Spinal cord (tissue), 10 donors: ENCODE measurements at places on chromosomes 3 and 15.

GRCh38 chr3:127545216-127545615 lies 45.3 kb downstream of the TPRA1 start:
- DNase-seq = peak; percentile 73

DNA sequence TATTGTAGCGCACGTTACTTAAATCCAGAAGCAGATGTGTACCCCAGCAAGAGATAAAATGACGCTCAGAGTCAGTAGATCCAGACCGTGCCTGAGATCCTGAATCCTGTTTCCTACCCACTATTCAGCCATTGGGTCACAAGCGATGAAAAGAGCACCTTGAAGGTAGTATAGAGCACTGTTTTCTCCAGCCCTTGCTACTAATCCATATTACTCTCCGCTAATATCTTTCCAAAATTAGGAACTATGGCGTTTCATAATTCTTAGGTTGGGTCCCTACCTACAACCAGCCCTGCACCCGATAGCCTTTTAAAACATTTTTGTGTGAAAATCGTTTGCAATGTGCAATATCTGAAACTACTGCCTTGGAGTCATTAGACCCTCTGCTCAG lies 596 bp downstream of the BTD start:
- no peak for DNase-seq

- no peak for DNase-seq
Measured at GRCh38 chr3:122307976-122308375, 17.1 kb upstream of the CSTA start.

DNA sequence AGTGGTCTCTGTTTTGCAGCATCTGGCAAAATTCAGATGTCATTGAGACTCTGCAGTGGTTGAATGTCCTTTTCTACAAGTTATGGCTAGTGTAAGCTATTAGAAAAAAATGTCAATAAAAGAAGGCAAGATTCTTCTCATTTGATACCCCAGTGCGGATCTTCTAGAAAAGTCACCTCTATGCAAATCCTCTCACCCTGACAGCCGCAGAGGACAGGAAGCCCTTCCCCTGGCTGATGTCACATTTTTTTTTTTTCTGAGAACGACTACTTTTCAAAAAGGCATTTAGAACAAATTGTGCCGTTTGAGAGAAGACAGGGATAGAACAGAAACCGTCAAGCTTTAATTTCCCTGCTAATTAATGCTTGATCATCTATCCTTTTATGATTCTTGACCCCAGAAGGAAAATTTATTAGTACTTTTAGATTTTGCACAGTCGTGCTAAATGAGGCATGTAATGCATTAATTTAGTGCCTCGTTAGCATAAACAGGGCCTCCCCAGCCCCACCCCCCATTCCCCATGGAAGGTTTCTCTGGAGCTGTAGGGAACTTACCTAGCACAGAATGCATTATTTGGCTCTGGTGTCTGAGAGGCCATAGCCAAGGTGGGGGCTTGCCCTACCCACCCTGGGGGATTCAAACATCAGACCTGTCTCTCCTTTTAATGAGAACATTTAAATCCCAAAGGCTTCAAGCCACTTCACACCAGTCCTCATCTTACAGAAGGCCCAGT lies 183.8 kb downstream of the OPA1 start:
- DNase-seq = no peak

- DNase-seq = peak; percentile 42
Measured at GRCh38 chr15:76514282-76514681, 177.7 kb downstream of the ISL2 start.

GRCh38 chr3:52237006-52237656 lies 1.8 kb downstream of the TWF2 start:
- DNase-seq = no peak

DNA sequence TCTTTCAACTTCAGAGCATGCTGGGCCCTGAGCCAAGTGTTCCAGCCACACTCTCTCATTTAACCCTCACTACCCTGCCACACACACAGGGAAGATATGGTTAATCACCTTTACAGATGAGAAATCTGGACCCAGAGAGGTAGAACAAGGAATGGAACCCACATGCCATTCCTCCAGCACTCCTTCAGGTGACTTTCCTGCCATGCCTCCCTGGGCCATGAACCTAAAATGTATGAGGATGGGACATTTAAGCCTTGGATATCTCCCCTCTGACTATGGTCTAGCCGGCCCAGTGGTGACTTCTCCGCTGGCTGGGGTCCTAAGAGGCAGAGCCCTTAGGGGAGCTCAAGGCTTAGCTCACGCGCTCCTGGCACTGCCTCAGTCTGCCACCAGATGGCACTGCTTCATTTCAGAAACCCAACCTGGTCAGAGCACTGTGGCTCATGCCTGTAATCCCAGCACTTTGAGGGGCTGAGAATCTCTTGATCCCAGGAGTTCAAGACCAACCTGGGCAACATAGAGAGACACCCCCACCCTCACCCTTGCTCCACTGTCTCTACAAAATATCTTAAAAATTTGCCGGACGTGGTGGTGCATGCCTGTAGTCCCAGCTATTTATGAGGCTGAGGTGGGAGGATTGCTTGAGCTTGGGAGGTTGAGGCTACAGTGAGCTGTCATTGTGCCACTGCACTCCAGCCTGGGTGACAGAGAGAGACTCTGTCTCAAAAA lies 2.2 kb upstream of the DCAF1 start:
- DNase-seq = peak; percentile 93

DNA sequence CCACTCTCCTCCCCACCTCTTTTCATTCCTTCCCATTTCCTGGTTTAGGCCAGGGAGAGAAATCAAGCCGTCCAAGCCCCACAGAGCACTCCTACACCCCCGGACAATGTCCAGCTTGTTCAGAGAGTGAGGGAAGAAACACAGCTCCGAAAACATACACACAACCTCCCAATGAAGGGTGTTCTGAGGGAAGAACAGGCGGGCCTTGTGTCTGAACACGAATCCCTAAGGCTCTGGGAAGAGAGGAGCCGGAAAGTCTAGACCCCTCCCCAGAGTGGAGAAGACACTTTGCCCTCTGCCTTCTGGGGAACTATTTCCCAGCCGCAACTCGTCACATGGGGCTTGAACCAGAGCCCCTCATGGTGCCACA lies 30.5 kb downstream of the ACAN start:
- no peak for DNase-seq

GRCh38 chr3:188400494-188401243 lies 246.7 kb downstream of the LPP start:
- DNase-seq = no peak

GRCh38 chr15:52150043-52150825 lies 37.7 kb upstream of the BCL2L10 start:
- no peak for DNase-seq

DNA sequence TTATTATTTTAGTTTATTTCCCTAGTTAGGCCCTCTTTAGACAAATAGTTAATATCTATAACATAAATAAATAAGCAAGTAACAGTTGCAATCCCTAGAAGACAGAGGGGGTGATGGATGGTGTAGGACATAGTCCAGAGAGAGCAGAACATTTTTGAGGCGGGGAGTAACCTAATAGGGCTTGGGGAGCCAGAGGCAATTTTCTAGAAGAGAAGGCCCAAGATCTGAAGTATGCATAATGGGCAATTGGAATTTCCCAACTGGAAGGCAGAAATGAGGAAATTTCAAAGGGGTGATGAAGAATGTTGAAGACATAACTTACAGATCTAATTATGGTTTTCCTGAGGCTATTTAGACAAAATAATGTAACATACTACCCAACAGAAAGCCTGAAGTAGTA lies 525.7 kb downstream of the TUSC7 start:
- no peak for DNase-seq

DNA sequence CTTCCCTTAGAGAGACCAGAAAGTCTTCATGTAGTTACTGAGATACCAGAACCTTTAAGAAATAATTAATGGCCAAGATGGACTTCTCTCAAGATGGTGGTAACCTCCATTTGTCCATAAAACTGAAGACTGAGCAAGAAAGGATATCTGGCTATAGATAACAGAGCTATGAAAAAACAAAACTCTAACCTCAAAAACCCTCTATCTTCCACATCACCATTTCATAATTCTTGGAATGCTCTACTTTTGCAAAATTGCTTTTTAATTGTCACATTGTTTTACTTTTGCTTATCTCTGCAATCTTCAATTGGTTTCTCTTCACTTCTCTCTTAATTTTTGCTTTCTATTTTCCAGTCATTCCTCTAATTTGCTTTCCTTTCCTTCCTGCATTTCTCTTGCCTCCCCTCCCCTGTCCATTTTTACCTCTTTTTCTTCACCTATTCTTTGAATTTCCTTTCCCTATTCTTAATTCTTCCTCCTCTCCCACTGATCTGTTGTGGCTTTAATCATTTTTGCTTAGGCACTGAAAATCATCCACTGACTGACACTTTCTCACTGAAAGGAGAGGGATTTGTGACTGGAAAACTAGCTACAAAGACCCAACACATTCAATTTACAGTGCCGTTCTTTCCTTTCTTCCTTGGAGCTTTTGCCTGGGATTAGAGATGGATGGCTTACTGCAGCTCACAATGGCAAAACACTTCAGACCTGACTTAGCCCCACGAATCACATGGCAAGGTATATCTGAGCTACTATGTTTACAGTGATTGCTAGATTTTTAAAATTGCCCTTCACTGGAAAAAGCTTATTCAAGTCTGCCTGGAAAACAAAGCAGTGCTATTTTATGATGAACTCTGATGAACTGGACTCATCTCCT lies 242.8 kb downstream of the CHST2 start:
- no peak for DNase-seq

- no peak for DNase-seq
Measured at GRCh38 chr3:196677353-196677752, 34.7 kb downstream of the CEP19 start.

- no peak for DNase-seq
Measured at GRCh38 chr3:95302044-95302443, 1239.2 kb downstream of the NSUN3 start.

DNA sequence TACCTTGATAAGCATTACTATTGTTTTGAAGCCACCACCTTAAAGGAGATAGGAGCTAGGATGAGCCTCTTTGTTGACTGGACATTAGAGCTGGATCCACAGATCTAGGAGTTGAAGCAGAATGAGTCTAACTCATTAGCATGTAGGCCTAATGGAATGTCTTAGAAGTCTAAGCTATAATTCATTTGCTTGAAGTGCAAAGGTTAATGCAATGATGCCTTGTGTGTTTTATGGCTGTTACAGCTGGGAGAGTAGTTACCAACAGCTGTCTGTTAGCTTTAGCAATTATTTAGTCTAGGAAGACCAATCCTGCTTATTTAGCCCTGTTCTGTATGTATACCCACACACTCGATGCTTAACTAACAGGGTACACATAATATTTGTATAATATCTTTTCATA lies 419.3 kb downstream of the TUSC7 start:
- DNase-seq = no peak

DNA sequence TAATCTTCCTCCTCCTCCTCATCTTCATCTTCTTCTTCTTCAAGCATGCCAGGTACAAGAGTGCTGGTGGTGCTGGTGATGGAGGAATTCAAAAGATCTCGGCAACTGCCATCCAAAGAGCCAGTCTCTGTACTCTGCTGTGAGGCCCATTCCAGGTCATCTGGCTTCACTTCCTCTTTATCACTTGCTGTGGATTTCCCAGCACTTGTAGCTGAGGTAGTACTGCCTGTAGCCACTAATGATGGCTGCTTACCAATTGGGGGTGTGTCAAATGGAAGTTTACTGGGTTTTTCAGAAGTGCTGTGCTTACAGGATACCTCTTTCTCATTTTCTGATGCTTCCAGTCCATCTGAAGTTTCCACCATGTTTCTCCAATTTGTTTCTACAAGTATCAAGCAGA lies 28.8 kb upstream of the SHC4 start:
- DNase-seq = no peak

DNA sequence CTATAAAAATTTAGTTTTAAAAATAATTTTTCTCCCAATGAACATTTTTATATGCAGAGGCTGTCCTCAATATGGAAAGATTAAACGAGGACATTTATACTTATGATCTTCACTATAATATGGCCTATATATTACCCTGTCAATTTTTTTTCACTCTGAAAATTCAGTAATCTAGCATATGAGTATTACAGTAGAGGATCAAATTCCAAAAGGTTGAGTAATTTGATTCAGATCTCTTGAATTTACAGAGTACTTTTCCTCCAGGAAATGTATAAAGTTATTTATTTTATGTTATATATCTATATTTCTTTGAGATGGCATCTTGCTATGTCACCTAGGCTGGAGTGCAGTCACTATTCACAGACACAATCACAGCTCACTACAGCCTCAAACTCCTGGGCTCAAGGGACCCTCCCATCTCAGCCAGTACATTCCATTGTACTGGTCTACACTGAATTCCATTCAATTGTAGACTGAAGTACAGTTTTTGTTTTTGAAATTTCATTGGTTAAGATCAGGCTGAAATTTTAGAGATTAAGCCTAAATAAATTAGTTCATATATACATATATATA lies 16.3 kb upstream of the TRPM7 start:
- no peak for DNase-seq

GRCh38 chr15:87135109-87135508 lies 1055.4 kb downstream of the AGBL1 start:
- no peak for DNase-seq

- DNase-seq = no peak
Measured at GRCh38 chr3:58173029-58173668, 37.6 kb downstream of the DNASE1L3 start.

DNA sequence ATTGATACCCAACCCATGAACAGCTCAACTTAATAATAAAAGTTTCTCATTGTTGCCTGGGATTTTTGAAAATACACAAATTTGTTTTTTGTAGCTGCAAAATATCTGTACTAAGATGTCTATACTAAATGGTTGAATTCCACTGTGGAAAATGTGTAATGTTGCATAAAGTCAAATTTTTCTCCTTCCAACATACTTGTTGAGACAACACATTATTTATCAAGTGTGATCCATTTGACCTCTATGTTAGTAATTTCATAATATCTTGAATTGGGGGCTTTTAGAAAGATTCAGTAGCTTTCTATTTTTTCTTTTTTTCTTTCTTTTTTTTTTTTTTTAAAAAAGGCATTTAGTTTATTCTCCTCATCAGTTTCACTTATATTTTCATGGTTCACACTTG lies 88.0 kb downstream of the KCNMB2 start:
- DNase-seq = no peak

GRCh38 chr3:155805204-155805801 lies 775 bp downstream of the C3orf33 start:
- DNase-seq = no peak

- DNase-seq = peak; percentile 57
Measured at GRCh38 chr3:46909535-46910161, 32.1 kb downstream of the PTH1R start.

DNA sequence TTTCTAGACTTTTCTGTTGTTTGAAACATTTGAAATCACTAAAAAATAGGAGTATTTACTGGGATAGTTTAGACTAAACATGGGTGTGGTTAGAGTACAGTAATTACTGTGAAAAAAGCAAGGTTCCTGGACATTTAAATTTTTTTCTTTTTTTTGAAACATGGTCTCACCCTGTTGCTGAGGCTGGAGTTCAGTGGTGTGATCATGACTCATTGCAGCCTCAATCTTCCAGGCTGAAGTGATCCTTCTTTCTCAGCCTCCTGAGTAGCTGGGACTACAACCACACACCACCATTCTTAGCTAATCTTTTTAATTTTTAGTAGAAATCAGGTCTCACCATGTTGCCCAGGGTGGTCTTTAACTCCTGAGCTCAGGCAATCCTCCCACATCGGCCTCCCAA lies 20.4 kb upstream of the CELF6 start:
- DNase-seq = no peak

- peak; percentile 38 for DNase-seq
Measured at GRCh38 chr15:41284427-41285177, 47.8 kb downstream of the OIP5 start.
